ENCODE measurements at places on chromosomes 4 and X.

DNA sequence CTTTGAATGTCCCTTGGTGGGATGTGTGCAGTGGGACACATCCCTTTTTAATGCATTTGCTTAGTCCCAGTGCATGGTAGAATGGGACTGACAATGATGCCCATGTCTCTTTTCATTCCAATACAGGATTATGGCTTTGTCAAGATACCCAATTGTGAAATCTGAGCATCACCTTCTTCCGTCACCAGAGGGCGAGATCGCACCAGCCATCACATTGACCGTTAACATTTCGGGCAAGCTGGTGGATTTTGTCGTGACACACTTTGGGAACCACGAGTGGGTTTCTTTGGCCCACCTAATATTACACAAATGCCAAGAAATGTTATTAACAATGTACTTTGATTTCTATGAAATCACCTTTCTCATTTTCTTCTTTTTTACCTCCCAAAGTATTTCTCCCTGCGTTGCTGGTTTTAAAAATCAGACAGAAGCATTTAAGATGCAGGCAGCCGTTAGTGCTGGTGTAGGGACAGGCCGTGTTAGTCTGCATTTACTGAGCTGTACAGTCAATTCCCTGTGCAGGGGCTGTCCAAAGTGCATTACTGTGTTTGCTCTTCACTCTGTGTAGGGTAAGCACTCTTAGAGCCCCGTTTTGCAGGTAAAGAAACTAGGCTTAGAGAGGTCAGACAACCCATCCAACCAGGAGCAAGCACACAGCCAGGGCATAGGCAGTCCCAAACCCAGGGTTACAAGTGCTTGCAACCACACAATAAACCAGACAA, 46.5 kb downstream of the CWH43 start:
- DNase-seq = no peak

DNA sequence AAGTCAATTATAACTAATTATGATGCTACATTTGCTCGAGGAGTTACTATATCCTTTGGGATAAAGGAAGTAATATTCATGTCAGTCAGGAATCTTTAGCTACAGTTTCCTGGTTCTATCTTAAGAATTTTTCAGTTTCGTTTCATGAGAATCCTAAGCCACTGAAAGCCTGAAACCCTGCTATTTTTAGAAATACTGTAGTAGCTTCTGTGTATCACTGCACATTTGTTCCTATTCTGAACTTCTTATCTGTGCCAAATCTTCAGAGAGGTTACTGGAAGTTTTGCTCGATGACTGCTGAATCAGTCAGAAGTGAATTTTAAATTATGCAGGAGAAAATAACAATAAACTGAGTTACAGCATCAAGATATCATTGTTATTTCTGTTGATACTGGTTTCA, 249.2 kb downstream of the TENM3 start:
- DNase-seq = no peak

- no peak for DNase-seq
Observed at GRCh38 chrX:93332329-93332728, 341.0 kb downstream of the NAP1L3 start.

- DNase-seq = no peak
Observed at GRCh38 chr4:153107246-153107645, 97.0 kb upstream of the TRIM2 start.

GRCh38 chr4:77586951-77587383, 18.7 kb upstream of the CXCL13 start:
- DNase-seq = peak; percentile 49

GRCh38 chrX:148534291-148534690, 33.9 kb downstream of the AFF2 start:
- no peak for DNase-seq

- DNase-seq = no peak
Observed at GRCh38 chr4:79958466-79959264, 114.4 kb downstream of the ANTXR2 start.

DNA sequence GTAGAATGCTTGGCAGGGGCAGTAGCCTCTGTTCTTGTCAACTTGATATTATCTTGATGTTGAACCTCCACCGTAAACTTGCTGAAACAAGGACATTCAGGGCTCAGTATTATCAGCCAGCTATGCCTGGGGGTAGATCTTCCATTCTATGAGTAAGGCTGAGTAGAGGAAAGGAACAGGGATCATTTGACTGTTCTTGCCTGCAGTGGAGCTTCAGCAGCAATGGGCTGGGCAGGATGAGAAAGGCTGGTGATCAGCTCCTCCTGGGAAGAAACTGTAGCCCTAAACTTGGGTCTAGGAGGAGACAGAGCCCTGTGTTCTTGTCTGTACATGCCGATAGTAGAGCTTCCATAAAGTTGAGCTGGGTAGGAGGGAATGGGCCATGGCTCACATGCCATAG, 127.2 kb downstream of the CCSER1 start:
- no peak for DNase-seq

DNA sequence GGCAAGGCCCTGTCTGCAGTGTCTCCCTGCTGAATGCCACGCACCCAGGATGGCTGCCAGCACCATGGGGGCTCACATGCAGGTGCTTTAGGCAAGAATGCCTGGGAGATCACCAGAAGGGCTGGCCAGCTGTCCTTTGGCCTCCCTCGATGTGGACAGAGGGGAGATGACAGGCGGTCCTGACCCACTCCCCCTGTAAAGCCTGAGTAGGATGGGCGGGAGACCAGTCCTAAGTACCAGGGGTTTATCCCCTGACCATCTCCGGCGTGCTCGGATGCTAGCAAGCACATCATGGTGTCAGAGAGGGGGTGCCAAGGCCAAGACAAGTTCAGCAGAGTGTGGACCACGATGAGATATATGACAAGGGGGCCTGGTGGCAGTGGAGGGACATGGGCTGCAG, 5.3 kb downstream of the PDZD4 start:
- no peak for DNase-seq

- no peak for DNase-seq
Observed at GRCh38 chr4:158625544-158625943, 46.1 kb downstream of the C4orf46 start.

DNA sequence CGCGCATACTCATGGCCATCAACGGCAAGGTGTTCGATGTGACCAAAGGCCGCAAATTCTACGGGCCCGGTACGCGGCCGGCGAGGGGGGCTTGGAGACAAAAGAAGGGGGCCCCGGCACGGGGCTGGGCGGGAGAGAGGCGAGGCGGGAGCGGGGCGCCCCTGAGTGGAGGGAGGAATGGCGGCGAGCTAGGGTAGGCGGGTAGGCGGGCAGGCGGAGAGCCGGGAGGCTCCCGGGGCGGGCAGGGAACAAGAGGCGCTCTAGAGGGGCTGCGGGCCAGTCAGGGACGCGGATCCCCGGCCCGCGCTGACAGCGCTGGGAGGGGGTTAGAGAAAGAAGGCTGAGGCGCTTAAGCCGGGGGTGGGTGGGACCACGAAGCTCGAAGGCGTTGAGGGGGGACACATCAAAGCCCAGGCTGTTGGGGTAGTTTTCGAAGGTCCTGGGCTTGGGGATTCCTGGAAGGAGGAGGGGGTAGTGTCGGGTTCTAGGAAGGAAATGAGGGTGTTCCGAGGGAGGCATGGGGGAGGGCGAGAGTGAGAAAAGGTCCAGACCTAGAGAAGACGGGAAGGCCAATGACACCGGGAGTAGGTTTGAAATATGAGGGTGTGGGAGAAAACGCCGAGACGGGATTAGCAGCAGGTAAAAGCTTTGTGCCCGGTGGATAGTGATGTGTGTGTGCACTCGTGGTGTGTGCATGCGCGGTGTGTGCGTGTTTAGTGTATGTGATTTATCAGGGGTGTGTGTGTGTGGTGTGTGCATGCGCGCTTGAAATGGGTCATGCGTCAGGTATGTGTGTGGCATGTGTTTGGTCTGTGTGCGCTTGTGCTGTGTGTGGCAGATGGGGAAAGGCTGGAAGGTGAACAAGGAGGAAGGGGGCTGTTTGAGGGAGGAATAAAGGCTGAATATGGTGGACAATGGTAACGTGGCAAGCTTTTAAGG, 807 bp downstream of the PGRMC1 start:
- peak; percentile 12 for DNase-seq

DNA sequence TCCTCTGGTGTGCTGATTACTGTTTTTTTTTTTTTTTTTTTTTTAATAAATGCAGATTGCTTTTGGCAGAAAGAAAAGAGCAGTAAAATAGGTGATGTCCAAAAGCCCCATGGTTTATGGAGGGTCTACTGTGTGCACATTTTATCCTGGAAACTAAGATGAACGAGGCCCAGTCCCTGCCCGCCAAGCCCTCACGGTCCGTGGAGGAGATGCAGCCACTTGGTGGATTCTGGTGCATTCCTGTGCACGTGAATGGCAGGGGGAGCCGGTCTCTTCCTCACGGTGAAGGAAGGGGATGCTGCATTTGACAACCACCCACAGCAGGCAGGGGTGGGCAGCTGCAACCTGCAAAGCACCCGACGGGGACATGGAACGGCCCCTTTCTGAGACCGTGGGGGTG, 100.2 kb upstream of the AFAP1 start:
- DNase-seq = no peak

DNA sequence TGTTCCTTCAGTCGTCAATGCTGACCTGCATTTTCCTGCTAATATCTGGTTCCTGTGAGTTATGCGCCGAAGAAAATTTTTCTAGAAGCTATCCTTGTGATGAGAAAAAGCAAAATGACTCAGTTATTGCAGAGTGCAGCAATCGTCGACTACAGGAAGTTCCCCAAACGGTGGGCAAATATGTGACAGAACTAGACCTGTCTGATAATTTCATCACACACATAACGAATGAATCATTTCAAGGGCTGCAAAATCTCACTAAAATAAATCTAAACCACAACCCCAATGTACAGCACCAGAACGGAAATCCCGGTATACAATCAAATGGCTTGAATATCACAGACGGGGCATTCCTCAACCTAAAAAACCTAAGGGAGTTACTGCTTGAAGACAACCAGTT, 12.6 kb downstream of the TLR8 start:
- no peak for DNase-seq

DNA sequence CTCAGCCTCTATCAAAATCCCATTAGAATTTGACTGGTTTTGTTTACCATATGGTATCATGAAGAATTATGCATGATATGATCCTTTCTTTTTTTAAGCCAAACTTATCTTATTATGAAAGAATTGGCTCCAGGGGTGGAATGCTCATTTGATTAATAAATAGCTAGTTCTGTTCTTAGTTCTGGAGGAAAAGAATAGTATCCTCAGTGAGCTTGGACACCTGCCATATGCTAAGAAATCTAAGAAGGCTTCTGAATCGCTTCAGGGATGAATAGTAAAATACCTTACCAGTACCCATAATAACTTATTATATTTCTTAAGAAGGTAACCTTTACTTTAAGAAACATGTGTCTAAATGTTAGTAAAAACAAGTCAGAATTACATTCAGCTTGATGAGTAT, 803.6 kb downstream of the ADGRL3 start:
- DNase-seq = no peak

GRCh38 chr4:183738081-183738673, 79.1 kb downstream of the TRAPPC11 start:
- no peak for DNase-seq

DNA sequence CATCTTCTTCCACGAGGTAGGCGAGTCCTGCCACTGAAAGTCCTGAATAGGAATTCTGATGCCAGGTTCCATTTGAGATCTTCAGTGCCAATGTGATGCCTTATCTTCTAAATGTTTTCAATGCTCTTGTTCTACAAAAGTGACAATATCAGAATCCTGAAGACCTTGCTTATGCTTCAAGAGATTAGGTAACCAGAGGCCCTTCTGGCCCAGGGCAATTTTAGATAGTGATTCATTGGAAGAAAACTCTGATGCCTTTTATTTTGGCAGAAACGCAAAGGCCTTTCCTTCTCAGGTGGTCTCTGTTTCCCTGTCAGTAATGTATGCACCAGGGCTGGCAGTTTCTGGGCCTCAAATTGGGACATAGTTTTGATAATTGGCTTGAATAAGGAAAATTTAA, 144.8 kb downstream of the CEP135 start:
- no peak for DNase-seq

- no peak for DNase-seq
Observed at GRCh38 chr4:22764183-22764582, 71.4 kb downstream of the GBA3 start.

DNA sequence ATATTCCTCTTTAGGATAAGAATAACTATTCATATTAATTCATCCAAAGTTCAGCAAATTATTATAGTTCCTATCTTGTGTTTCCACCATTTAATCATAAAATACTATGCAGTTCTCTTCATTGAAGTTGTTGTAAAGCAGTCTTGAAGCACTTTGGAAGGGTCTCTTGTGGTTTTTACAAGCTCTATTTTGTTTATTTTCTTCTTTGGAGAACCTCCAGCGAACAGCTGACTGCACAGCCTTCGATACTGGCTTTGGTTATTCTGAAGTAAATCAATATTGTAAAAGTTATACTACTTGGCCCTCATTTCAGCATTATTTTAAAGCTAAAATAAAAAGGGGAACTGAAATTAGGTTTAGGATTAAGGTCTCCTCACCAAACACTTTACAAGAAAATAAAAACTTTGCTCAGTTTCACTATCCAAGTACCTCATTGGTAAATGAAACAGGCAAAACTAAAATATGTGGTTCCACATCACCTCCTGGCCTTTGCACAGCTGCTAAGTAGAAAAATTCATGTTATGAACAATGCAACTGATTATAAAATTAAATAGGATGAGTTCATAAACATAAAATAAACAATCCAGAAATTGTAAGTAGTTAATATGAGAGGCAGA, 1629.2 kb upstream of the ADGRL3 start:
- no peak for DNase-seq

DNA sequence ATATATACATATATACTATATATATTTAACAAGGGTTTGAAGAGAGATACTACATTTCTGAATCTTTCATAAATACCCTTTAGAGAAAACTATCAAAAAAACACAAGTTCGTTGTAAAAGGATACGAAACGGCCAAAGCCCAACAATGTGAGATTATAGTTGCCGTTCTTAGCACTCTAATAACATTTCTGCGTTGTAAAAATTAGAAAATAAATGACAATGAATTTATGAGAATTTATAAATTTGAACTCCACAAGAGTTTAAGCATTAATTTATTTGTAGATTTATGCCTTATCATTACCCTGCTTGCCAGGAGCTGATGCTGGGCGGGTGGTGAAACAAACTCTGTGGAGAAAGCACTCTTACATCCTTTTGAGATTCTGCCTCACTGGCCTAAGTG, 1.1 kb downstream of the WDR17 start:
- DNase-seq = no peak

DNA sequence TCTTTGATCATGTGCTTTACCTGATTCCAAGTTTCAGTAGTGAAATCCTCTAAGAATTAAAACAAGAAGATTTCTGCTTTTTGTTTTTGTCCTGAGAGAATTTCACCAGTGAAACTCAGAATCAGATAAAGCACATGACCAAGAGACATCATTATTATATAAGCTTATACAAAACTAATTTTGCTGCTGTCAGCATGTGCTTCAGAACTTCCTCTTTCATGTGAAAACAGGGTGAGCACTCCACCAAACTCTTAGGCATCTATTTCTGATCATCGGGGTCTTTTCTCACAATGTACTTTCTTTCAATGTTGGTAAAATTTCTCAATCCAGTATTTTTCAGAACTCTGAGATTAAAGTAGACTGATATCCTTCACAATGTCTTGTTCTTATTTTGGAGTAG, 152.1 kb downstream of the SLC39A8 start:
- no peak for DNase-seq

DNA sequence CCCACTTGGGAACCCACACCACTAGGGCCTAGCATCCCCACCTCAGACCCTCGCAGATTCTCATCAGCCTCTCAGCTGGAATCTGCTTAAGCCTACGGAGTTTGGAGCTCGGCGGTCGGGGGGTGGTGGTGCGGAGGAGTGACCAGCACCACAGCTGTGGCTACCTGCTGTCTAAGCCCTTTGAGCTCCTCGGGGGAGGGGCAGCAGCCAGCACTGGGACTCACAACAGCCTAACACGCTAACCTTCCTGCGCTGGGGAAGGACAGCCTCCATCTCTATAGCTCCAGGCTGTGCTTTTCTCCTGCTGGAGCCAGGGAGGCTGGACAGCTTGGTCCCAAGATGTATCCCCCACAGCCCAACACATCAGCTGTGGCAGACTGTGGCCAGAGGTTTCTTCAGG, 281.5 kb downstream of the USP46 start:
- DNase-seq = no peak

Measured in CD4-positive, alpha-beta T cell treated with Interleukin-12 subunit alpha and Interleukin-12 subunit beta, for 1 hour (primary cell).